ENCODE measurements at places on chromosomes 12 and 14.

- no peak for DNase-seq
These were observed 1276.4 kb downstream of the SLC16A7 start for GRCh38 chr12:60872219-60872618.

DNA sequence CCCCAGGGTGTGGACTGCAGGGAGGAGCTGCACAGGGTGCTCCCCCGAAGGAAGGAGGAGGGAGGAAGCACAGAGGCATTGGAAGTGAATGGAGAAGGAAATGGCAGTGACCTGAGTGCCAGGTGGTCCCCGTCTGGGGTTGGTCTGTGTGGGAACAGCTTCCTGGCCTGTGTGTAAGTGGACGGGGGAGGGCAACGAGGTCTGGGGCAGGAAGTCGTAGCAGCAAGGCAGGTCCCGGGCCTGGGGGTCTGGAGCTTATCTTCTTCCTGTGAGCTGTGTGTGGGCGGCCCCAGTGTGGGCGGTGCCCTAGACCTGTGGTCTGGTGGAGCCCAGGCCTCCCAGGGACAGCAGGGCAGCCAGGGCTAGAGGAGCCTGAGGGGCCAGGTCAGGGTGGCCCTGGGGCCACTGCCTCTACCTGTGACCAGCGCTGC, 382.1 kb downstream of the TMEM121 start:
- DNase-seq: no peak

DNA sequence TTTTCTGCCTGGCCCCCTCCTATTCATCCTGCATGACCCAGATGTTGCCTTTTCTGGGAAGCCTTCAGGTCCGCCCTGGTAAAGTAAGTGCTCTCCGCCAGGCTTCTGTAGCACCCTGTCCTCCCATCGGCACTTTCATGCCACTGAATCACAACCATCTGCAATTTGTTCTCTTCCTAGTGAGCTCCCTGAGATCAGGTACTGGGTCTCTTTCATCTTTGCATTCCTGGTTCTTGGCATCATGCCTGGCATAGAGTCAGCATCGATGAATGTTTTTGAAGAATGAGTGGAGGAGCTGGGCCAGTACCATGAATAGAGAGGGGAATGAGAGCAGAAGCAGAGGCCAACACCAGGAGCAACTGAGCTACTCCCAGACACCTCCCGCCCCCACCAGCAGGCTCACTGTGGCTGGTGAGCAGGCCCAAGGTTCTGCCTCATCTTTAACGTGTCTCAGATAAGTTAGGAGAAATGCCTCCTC, 13.1 kb downstream of the ZDHHC22 start:
- DNase-seq: no peak

- DNase-seq: no peak
These were observed 20.9 kb downstream of the ACTR6 start for GRCh38 chr12:100221523-100221922.

All from effector memory CD8-positive, alpha-beta T cell (primary cell).